ENCODE measurements at places on chromosomes 13 and 19.

GRCh38 chr13:65468628-65469027 is 1761.5 kb downstream of the PCDH9 start:
- DNase-seq = no peak

DNA sequence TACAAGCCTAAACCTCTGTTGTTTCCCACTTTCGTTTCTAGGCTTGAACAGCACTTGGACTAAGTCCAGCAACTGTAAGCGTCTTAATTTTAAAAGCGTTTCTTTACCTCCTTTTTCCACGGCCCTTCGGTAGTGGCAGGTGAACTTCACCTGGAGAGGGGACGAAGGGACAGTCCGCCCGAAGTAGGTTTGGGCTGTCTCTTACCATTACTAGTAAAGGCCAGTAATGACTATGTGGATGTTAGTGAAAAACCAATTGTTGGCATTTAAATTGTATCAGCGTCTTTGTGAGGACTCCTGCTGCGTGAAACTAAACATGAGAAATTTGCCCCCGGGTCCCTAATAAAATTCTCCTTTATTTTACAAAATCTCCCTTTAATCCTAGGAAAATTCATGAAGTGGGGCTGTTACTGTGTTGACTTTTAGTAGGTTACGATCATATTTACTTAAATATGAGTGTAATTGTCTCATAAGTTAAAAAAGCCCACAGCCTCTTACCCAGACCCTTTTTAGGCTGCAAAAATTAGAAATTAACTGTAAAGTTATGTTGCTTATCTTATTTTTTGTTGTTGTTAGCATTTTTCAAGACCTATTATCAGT is 983 bp downstream of the ITM2B start:
- no peak for DNase-seq

GRCh38 chr13:72384186-72384823 is 343.1 kb downstream of the MZT1 start:
- DNase-seq = no peak

GRCh38 chr13:45907503-45907902 is 56.0 kb upstream of the SIAH3 start:
- no peak for DNase-seq

- peak; percentile 51 for DNase-seq
Measured at GRCh38 chr19:2775556-2776430, 7.3 kb downstream of the SGTA start.

DNA sequence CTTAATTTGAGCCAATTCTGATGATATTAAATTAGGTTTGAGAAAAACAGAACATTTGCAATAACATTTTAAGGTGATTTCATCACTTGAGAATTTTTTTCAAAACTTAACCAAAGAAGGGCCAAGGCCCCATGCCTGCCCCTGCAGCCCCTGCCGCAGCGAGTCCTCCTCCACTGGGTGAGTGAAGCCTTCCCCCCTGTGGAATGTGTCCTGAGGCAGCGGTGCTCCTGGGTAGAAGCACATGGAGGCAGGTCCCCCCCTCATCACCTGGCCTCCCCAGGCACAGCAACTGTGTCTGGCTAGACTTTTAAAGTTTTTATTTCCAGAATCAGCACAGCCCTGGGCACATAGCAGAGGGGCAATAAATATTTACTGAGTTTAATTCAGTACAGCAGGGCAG is 10.8 kb downstream of the SOX1 start:
- DNase-seq = no peak

DNA sequence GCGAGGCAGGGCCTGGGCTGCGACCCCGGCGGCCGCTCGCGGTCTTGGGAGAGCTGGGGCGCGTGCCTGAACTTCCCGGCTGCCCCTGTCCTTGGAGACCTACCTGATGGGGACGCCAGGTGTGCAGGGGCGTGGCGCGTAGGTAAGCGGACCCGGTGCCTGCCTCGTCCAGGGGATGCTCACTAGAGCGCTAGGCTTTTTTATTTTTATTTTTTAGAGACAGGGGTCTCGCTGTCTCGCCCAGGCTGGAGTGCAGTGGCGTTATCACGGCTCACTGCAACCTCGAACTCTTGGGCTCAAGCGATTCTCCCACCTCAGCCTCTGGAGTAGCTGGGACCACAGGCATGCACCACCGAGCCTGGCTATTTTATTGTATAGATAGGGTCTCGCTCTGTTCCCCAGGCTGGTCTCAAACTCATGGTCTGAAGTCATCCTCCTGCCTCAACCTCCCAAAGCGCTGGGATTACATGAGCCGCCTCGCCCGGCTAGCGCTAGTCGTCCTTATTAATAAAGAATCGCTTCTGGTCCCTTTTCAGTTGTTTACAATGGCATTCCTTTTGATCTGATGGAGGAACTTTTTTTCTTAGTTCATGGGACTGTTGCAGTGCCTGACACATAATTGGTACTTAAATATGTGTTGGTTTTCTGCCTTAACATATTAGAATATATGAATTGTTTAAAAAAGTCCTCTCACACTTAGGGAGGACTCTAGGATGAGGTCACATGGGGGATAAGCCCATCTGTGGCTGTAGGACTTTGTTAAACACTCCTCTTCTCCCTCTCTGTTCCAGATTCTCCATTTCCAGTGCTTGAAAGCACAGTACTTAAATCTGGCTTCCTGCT is 812 bp downstream of the DPY19L3 start:
- DNase-seq = no peak

- no peak for DNase-seq
Measured at GRCh38 chr19:10544753-10545251, 1.1 kb downstream of the ATG4D start.

DNA sequence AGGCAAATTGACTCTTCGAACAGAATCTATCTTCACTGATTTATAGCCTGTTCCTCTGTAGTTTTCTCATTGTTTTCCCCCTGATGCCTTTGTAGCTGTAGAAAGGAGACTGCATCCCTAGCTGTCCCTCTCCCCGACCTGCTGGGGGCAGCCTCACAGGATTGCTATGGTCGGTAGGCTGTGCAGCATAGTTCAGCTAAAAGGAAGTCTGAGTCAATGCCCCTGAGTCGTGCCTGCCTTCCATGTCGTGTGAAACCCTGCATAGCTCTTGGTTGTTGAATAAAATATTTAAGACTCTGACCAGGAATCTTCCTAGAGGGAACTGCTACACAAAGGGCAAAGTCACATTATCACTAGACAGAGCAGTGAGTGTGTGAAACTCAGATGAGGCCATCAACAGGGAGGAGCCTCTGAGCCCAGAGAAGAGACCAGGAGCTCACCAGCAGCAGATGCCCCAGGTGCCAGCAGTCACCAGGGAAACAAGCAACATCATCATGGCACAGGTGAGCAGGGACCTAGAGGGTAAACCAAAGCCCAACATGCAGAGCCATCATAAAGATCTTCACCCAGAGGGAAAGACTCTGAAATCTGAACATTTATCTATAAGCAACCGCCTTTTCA is 108.4 kb upstream of the NBEA start:
- no peak for DNase-seq

DNA sequence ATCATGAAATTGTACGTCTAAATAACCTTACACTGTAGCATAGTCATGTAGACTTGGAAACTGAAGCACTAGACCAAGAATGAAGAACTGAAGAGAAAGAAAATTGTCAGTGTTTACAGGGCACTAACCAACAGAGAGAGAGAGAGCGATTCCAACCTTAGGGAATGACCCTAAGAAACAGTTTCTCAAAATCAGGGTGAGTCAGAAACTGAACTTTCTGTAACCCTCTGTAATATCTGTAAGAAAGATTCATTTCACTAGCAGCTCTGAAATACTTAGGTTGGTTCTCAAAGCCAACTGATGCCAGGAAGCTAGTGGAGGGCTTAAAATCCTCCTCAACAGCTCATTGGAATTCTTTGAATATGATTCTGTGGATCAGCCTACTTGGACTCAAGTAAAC is 936.9 kb downstream of the EFNB2 start:
- DNase-seq = no peak

DNA sequence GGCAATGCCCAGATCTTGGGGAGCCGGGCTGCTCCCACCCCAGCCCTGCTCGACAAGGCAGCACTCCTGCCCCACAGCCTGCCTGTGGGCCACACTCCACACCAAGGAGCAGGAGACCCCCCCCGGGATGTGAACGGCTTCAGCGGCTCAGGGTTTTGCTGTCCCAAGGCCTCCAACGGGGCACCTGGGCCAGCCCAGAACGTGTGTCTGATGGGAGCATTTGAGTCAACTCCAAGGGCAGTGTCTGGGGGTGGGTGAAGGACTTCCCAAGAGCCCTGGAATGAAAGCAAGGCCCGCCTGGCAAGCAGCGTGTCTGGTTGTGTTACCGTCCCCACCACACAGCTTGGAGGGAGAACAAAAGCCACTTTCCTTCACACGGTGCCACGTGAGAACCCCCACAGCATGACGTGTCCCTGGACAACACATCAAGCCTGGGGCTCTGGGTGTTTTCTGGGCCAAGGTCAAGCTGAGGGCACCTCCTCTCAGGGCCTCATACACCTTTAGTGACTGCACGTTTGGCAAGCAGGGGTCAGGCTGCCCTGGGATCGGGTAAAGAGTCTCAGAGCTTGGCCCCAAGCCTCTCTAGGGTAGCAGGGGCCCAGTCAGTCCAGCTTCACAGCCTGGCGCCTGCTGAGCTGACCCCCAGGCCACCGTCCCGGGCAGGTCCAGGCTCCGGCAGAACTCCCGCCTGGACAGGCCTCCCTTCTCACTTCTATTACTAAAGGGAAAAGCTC is 6.0 kb downstream of the C13orf46 start:
- no peak for DNase-seq

- DNase-seq = no peak
Measured at GRCh38 chr13:108786456-108787200, 157.2 kb downstream of the MYO16 start.

DNA sequence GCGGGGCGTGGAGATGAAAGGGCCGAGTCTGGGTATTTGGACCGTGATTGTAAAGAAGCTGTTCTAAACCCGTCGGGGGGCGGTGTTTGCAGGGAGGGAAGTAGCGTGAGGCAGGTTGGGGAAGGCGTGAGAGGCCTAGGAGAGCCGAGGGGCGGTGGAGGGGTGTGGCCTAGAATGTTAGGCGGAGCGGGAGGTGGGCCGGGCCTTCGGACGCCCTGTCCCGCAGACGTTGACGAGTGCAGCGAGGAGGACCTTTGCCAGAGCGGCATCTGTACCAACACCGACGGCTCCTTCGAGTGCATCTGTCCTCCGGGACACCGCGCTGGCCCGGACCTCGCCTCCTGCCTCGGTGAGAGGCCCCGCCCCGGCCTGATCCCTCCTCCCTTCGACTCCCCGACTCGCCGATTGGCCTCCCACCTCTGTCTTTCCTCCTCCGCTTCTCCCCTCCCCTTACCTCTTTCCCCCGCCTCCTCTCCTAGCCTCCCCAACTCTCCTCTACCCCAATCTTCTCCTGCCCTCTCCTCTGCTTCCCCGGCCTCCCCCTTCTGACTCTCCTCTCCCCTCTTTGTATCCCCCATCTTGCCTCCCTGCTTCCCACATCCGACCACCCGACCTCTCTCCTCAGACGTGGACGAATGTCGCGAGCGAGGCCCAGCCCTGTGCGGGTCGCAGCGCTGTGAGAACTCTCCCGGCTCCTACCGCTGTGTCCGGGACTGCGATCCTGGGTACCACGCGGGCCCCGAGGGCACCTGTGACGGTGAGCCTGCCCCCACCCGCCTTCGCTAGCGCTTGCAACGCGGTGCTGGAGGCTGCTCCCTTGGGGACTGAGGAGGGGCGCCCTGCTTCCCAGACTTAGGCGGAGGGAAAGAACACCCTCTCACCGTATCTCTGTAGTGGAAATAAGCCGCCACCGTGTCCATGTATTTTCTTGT is 12.8 kb downstream of the LTBP4 start:
- DNase-seq = peak; percentile 85

- no peak for DNase-seq
Measured at GRCh38 chr13:110387451-110388107, 80.5 kb downstream of the COL4A2 start.

DNA sequence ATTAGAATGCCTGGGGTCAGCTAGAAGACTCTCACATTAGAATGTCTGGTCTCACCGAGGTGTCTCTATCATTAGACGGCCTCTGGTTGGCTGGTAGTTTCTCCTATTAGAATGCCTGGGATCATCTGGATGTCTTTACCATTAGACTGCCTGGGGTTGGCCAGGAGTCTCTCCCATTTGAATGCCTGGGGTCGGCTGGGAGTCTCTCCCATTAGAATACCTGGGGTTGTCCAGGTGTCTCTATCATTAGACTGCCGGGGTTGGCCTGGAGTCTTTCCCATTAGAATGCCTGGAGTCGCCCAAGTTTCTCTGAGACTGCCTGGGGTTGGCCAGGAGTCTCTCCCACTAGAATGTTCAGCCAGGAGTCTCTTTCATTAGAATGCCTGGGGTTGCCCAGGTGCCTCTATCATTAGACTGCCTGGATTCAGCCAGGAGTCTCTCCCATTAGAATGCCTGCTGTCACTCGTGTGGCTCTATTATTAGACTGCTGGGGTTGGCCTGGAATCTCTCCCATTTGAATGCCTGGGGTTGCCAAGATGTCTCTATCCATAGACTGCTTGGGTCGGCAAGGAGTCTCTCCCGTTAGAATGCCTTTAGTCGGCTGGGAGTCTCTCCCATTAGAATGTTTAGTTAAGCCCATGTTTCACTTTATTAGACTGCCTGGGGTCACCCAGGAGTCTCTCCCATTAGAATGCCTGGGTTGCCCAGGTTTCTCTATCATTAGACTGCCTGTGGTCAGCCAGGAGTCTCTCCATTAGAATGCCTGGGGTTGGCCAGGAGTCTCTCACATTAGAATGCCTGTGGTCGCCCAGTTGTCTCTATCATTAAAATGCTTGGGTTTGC is 1467.8 kb downstream of the UQCRFS1 start:
- no peak for DNase-seq

- no peak for DNase-seq
Measured at GRCh38 chr13:28337166-28338005, 157.5 kb downstream of the FLT1 start.

DNA sequence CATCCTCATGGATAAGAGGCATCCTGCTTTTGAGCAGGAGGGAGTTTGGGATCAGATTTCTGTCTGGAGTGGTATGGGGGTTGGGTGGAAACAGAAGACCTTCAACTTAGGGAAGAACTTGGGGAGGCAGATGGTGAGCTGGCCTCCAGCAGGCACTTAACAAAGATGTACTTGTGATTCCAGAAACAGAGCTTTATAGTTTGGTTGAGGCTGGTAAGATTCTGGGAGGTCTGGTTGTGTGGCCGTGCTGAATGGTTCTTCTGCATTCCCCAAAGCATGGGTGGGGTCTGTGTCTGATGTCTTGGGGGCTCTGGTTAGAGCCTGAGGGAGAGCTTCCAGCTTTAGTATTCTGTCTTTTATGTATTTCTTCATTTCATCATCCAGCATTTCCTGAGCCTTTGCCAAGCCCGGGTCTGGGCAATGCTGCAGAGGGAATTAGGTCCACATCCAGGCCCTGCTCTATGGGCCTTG is 4.8 kb downstream of the MEGF8 start:
- DNase-seq = no peak

Measured in activated CD4-positive, alpha-beta T cell treated with anti-CD3 and anti-CD28 coated beads, Interleukin-2, amount 50 U/mL, for 24 hours (primary cell).